GM12878 (cell line): ENCODE measurements at places on chromosomes 12 and 14.

- H3K4me3 ChIP-seq = no peak overlapping the region
- peaks cover 10% of the 10 kb centered on the region for H3K27me3 ChIP-seq
These were observed 4.4 kb upstream of the SOCS2 start for GRCh38 chr12:93568091-93568490.

- H3K27ac ChIP-seq = no peak overlapping the region
- no peak overlapping the region for H3K4me3 ChIP-seq
- no peaks in the 10 kb centered on the region for H3K36me3 ChIP-seq
- no peaks in the 10 kb centered on the region for H3K4me1 ChIP-seq
- no peak for DNase-seq
These were observed 273.2 kb upstream of the TBX3 start for GRCh38 chr12:114957225-114957624.

GRCh38 chr12:41122894-41123293, 65.2 kb upstream of the PDZRN4 start:
- no peaks in the 10 kb centered on the region for H3K36me3 ChIP-seq
- no peaks in the 10 kb centered on the region for H3K4me1 ChIP-seq
- no peaks in the 10 kb centered on the region for H3K27me3 ChIP-seq
- no peak overlapping the region for H3K4me3 ChIP-seq

DNA sequence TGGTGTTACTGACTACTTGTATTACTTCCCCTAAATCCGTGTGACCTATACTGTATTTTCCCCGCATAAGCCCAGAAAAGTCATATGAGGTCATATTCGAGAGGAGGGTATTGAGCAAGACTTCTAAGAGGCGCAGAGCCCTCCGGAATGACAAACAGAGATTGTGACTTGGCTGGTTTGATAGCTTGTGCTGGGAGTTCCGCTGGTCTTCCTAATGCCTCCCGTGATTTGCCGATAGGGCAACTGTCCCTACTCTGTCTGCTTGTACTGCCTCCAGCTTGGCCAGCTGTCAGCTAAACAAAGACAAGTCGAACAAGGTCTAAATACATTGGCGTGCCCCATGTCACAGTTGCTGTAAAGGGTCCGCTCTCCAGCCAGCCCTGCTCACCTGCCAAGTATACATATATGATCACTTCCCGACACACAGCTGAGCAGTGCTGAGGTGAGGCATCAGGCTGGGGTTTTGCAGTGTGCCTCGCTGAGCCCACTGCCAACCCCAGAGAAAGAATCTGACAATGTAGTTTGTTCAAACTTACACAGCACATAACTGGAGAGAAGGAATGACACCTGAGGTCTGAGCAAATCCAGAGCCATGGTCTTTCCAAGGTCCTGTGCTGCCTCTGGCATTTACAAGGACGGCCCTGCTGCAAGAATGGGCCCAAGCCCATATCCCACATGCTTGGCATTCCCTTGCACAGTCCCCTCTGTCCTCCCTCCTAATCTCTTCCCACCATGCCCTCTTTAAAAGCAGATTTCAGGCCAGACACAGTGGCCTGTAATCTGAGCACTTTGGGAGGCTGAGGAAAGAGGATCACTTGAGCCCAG, 23.7 kb downstream of the LGMN start:
- no peak overlapping the region for H3K27ac ChIP-seq
- no peak for DNase-seq
- no peaks in the 10 kb centered on the region for H3K27me3 ChIP-seq
- H3K4me1 ChIP-seq = peaks cover 11% of the 10 kb centered on the region
- H3K36me3 ChIP-seq = peaks cover 8% of the 10 kb centered on the region; the same call in 1 of the 2 replicates
- H3K4me3 ChIP-seq = no peak overlapping the region

DNA sequence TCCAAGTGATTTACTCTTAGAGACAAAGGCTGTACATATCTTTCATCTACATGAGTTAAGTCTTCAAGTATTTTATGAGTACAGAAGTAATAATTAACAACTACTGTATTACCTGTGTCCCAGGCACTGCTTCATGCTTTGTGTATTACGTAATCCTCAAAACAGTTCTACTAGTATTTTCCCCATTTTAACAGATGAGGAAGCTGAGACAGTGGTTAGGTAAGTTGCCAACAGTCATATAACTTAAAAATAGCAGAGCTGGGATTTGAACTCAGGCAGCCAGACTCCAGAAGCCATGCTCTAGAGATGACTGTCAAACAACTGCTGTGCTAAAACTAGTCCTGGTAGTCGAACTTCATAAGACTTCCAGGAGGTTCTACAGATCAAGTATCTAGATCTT, 10.7 kb downstream of the TRMT5 start:
- no peaks in the 10 kb centered on the region for H3K36me3 ChIP-seq
- no peak overlapping the region for H3K27ac ChIP-seq
- no peaks in the 10 kb centered on the region for H3K4me1 ChIP-seq
- no peaks in the 10 kb centered on the region for H3K27me3 ChIP-seq
- no peak for DNase-seq
- H3K4me3 ChIP-seq = no peak overlapping the region

GRCh38 chr12:89768586-89769482, 60.2 kb upstream of the ATP2B1 start:
- no peaks in the 10 kb centered on the region for H3K36me3 ChIP-seq
- peaks cover 16% of the 10 kb centered on the region for H3K4me1 ChIP-seq
- DNase-seq = no peak
- no peak overlapping the region for H3K4me3 ChIP-seq

GRCh38 chr12:113116875-113117274, 18.7 kb downstream of the RASAL1 start:
- no peaks in the 10 kb centered on the region for H3K4me1 ChIP-seq
- H3K27me3 ChIP-seq = no peaks in the 10 kb centered on the region; the same call in none of the 2 replicates
- no peak overlapping the region for H3K27ac ChIP-seq
- no peaks in the 10 kb centered on the region for H3K36me3 ChIP-seq

- H3K27ac ChIP-seq = no peak overlapping the region
- peaks cover 4% of the 10 kb centered on the region for H3K27me3 ChIP-seq
- no peaks in the 10 kb centered on the region for H3K4me1 ChIP-seq
- no peaks in the 10 kb centered on the region for H3K36me3 ChIP-seq
These were observed 823 bp upstream of the TSPAN11 start for GRCh38 chr12:30925607-30926242.

DNA sequence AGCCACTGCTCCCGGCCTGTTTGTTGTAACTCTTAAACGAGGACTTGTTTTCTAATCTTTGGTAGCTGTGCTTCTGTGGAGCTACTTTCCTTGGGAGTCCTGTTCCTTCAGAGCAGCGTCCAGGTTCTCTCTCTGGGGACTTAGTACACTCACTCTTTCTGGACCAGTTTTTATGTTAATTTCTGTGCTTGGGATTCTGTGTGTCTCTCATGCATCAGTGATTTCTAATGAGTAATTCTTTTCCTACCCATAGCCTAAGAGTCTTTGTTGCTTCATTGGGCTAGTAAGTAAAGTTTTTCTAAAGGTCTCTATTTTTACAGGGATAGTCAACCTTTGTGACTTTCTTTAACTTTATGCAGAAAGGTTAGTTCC, 289.3 kb downstream of the FBXL14 start:
- no peaks in the 10 kb centered on the region for H3K27me3 ChIP-seq
- no peaks in the 10 kb centered on the region for H3K36me3 ChIP-seq
- no peak overlapping the region for H3K27ac ChIP-seq
- DNase-seq = no peak
- no peaks in the 10 kb centered on the region for H3K4me1 ChIP-seq

DNA sequence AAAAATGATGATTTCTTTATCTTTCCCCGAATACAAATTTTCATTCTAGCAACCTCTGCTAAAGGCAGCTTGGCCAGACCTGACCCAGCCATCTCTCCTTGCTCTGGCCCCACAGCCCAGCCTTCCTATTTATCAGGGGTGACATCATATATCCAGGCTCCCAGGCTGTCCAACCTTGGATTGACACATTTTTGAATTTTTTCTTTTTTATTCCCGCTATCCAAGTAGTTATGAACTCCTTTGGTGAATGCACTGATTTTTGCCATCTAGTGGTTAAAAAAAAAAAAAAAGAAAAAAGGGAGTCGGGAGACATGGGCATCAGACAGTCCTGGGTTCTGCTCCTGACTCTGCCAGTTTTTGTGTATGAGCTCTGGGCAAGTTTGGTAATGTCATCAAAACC, 120.5 kb downstream of the PTPN11 start:
- H3K36me3 ChIP-seq = no peaks in the 10 kb centered on the region
- H3K4me3 ChIP-seq = no peak overlapping the region
- H3K27ac ChIP-seq = no peak overlapping the region
- H3K27me3 ChIP-seq = peaks cover 2% of the 10 kb centered on the region

GRCh38 chr14:100615736-100616695, 28.8 kb upstream of the BEGAIN start:
- H3K27me3 ChIP-seq = peaks cover 4% of the 10 kb centered on the region; the same call in 1 of the 2 replicates
- DNase-seq = no peak
- no peaks in the 10 kb centered on the region for H3K36me3 ChIP-seq
- H3K27ac ChIP-seq = no peak overlapping the region
- H3K4me3 ChIP-seq = no peak overlapping the region

GRCh38 chr12:75666126-75666938, 154.9 kb upstream of the KRR1 start:
- H3K27me3 ChIP-seq = no peaks in the 10 kb centered on the region
- H3K36me3 ChIP-seq = no peaks in the 10 kb centered on the region
- no peak for DNase-seq
- H3K4me1 ChIP-seq = no peaks in the 10 kb centered on the region
- no peak overlapping the region for H3K27ac ChIP-seq
- H3K4me3 ChIP-seq = no peak overlapping the region

DNA sequence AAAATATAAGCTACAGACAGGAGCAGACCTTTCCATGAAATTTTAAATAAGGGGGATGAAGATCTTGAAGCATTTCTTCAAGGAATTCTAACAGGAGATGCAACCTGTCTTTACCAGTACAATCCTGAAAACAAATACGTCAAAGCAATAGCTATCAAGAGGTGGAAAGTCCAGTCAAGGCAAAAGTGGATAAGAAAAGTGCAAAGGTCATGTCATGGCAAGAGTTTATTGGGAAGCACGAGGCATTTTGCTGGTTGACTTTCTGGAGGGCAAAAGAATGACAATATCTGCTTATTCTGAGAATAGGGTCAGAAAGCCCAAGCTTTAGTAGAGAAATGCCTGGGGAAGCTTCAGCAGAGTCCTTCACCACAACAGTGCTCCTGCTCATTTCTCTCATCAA, 34.3 kb upstream of the PRB4 start:
- no peaks in the 10 kb centered on the region for H3K27me3 ChIP-seq
- no peak overlapping the region for H3K27ac ChIP-seq
- H3K4me1 ChIP-seq = no peaks in the 10 kb centered on the region
- no peak overlapping the region for H3K4me3 ChIP-seq
- DNase-seq = no peak
- no peaks in the 10 kb centered on the region for H3K36me3 ChIP-seq

DNA sequence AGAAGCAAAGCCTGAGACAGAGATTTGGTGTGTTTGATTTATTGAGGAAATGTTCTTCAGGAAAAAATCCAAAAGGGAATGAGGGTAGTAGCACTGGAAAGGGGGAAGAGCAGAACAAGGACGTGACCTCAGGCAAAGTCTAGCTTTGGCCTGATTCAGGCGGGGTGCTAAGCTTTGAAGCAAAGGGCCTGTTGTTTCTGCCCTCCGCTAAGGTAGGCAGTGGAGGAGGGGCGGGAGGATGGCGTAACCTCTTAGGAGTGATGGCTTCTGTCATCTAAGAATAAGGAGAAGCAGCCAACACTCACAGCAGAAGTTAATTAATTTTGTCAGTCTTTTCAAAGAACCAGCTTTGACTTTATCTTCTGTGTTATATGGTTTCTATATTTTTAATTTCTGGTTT, 20.4 kb downstream of the ABHD12B start:
- DNase-seq = no peak
- H3K27me3 ChIP-seq = no peaks in the 10 kb centered on the region
- no peaks in the 10 kb centered on the region for H3K4me1 ChIP-seq
- H3K4me3 ChIP-seq = no peak overlapping the region
- H3K36me3 ChIP-seq = no peaks in the 10 kb centered on the region

DNA sequence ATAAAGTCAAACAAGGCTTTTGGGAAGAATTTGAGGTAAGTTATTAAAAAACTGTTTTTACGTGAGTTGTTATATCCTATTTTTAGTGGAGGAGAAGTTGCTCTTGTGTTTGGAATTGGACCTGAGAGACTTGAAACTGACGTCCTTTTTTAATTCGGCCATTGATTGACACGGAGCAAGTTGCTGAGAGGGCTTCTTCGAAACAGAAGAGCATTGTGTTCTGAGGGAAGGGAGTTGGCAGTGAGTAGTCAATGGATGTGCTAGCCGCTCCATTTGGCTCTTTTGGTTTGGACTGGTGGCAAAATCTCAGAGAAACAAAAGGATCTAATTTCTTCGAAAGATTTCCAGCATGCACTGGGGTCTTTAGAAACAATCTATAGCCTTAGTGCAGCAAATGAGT, 37.3 kb downstream of the PTPN11 start:
- peaks cover 2% of the 10 kb centered on the region for H3K36me3 ChIP-seq
- H3K27ac ChIP-seq = no peak overlapping the region

GRCh38 chr14:73727166-73727565, 13.0 kb upstream of the PNMA1 start:
- no peaks in the 10 kb centered on the region for H3K27me3 ChIP-seq
- no peaks in the 10 kb centered on the region for H3K4me1 ChIP-seq
- DNase-seq = no peak
- peaks cover 66% of the 10 kb centered on the region for H3K36me3 ChIP-seq

- H3K27me3 ChIP-seq = no peaks in the 10 kb centered on the region
- H3K36me3 ChIP-seq = no peaks in the 10 kb centered on the region
- no peak for DNase-seq
- no peak overlapping the region for H3K27ac ChIP-seq
These were observed 115.2 kb downstream of the KSR2 start for GRCh38 chr12:117853600-117853999.

GRCh38 chr12:49069507-49070346, at the start of gene RHEBL1:
Gene RHEBL1, minus strand, starts transcription at chr12:49069979. Its CDS starts 194 bp downstream, at chr12:49069785.
- peaks cover 4% of the 10 kb centered on the region for H3K4me1 ChIP-seq
- peak within 1 kb of the TSS; percentile 93 for H3K4me3 ChIP-seq
- peak within 1 kb of the TSS; percentile 91 for H3K27ac ChIP-seq
- no peaks in the 10 kb centered on the region for H3K36me3 ChIP-seq
- DNase-seq = peak; percentile 94

DNA sequence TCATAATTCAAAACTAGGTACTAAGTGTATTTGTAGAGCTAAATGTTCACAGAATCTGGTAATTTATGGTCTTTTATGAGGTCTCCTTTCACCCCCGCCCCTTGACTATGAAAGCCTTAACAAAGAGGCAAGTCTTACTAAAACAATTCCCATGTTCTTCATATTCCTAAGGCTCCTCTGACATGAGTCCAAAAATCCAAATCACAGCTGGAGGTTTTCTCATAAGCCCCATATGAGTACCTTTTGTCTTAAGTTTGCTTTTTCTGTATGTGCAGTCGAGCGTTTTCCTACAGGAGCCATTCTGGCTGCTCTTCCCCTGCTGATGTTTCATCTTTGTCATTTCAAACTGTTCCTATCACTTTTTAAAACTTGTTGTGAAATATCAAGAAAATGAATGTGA, 55.2 kb downstream of the SIX1 start:
- H3K4me1 ChIP-seq = no peaks in the 10 kb centered on the region
- no peaks in the 10 kb centered on the region for H3K36me3 ChIP-seq
- H3K4me3 ChIP-seq = no peak overlapping the region
- H3K27ac ChIP-seq = no peak overlapping the region

GRCh38 chr12:25835385-25835784, 123.1 kb upstream of the RASSF8 start:
- H3K27ac ChIP-seq = no peak overlapping the region
- no peaks in the 10 kb centered on the region for H3K36me3 ChIP-seq
- H3K4me3 ChIP-seq = no peak overlapping the region
